ENCODE measurements at places on chromosomes 3 and 15.

- no peak for DNase-seq
Observed at GRCh38 chr3:130693314-130693713, 53.3 kb downstream of the PIK3R4 start.

DNA sequence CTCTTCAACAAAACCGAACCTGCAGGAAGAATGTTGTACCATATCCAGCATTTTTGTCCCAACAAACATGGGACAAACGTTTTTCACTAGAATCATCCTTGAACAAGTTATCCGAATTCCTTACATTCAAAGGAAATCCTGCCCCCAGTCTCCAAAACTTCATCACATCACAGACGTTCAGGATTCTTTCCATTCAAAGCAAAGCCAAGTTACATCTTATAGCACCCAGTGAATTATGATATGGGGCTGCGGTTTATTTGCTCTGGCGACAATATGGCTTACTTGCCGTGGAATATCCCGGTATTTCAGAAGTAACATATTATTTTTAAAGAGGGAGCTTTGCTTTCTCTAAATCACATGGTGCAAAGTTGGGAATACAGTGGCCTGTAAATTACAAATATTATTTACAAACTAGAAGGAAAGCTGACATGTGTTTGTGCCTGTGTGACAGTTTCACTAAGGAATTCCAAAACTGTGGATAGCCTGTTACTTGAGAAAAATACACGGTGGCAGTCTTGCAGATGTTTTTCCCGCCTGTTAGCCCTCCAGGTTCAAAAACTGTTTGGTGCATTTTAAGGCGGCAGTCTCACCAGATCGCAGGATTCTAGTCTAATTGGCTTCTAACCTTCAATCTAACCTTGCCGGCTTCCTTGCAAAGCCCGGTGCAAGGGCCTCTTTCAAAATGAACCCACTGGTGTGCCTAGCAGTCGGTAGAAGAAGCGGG lies 736 bp upstream of the MBNL1 start:
- no peak for DNase-seq

- DNase-seq, result no peak
Observed at GRCh38 chr3:124627501-124627908, 102.7 kb upstream of the UMPS start.

- no peak for DNase-seq
Observed at GRCh38 chr3:81302045-81302444, 459.4 kb downstream of the GBE1 start.

- DNase-seq, result no peak
Observed at GRCh38 chr15:49501586-49501985, 78.5 kb downstream of the FGF7 start.

- no peak for DNase-seq
Observed at GRCh38 chr3:142875583-142876207, 13.2 kb downstream of the PCOLCE2 start.

DNA sequence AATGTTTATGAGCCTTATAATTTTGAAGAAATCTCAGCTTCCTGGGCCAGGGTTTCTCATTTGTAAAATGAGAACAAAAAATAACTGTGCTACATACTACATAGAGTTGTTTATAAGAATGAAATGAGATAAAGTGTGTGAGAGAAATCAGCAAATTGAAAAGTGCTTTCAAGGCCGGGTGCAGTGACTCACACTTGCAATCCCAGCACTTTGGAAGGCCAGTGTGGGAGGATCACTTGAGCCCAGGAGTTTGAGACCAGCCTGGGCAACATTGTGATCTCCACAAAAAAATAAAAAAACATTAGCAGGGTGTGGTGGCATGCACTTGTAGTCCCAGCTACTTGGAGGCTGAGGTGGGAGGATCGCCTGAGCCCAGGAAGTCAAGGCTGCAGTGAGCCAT lies 22.4 kb downstream of the FOXB1 start:
- DNase-seq, result no peak

GRCh38 chr15:65945616-65946015 lies 76.3 kb downstream of the RAB11A start:
- DNase-seq, result no peak

GRCh38 chr3:23629181-23629894 lies 176.4 kb upstream of the UBE2E1 start:
- no peak for DNase-seq

DNA sequence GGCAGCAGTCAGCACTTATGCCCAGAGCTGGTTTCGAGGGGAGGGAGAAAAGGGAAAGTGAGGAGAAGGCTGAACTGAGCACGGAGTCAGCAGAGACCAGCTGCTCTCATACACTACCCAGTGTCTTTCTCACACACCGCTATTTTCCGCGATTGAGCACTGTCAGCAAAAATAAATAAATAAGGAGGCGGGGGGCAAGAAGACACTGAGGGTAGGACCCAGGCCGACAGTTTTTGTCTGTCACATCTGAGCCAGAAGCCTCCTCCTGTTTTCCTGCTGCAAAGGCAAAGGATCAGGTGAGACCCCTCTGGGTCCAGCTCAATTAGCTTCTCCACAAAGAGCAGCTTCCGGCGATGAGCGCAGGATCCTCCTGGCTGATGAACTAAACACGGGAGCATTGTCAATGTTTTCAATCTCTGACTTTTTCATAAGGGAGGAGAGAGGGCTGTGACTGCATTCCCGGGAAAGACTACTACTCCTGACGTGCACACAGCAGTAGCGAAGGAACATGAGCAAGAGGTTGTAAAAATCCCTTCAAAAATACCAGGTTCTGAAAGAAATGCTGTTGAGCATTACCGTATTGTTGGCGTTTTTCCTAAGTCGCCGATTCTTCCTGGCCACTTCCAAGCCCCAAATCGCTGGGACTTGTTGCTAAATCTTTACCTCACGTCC lies 1.3 kb downstream of the FRMD5 start:
- DNase-seq, result no peak

GRCh38 chr15:78421238-78421965 lies 16.6 kb upstream of the IREB2 start:
- DNase-seq, result no peak

- no peak for DNase-seq
Observed at GRCh38 chr15:66389098-66389858, 2.6 kb downstream of the MAP2K1 start.

- no peak for DNase-seq
Observed at GRCh38 chr3:123778991-123779622, 105.0 kb downstream of the MYLK start.

Measured in stimulated activated CD8-positive, alpha-beta memory T cell treated with anti-CD3 and anti-CD28 coated beads, Interleukin-2, amount 100 ng/mL, for 1 hour (primary cell).